Activated naive CD8-positive, alpha-beta T cell treated with anti-CD3 and anti-CD28 coated beads, Interleukin-2, amount 10 ng/mL, durations not matched to agents 7 days and 5 days (primary cell): ENCODE measurements at places on chromosomes 2 and 18.

- no peak overlapping the region for H3K27ac ChIP-seq
- H3K4me1 ChIP-seq, result no peaks in the 10 kb centered on the region
- DNase-seq, result no peak
- peaks cover 5% of the 10 kb centered on the region for H3K27me3 ChIP-seq
- H3K4me3 ChIP-seq, result no peak overlapping the region
These were observed 56.7 kb downstream of the SDC1 start for GRCh38 chr2:20168048-20168726.

DNA sequence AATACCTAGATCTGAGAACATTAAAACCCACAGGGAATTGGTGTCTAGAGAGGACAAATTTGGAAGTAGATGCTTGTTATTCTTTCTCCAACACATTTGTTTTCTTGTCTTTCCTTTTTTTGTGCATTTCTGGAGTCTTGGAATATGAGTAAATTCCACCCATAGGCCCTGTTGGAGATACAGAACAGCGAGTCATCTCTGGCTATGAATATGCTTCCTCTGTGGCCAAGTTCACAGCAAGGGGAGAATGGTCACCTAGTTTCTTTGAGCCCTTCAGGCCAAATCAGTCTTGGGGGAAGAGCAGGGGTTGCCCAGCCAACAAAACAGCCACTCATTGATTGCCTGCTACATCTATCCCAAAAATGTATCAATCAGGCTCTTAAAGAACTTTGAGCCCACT is 31.3 kb downstream of the SP140L start:
- H3K27me3 ChIP-seq, result no peaks in the 10 kb centered on the region
- DNase-seq, result no peak
- peaks cover 73% of the 10 kb centered on the region for H3K36me3 ChIP-seq
- peaks cover 28% of the 10 kb centered on the region for H3K4me1 ChIP-seq
- no peak overlapping the region for H3K4me3 ChIP-seq

GRCh38 chr2:14615760-14616159 is 16.8 kb upstream of the LRATD1 start:
- no peak for DNase-seq
- no peak overlapping the region for H3K27ac ChIP-seq
- H3K27me3 ChIP-seq, result no peaks in the 10 kb centered on the region
- no peaks in the 10 kb centered on the region for H3K36me3 ChIP-seq
- no peak overlapping the region for H3K4me3 ChIP-seq

GRCh38 chr2:187263675-187264560 is 184.1 kb downstream of the CALCRL start:
- H3K4me1 ChIP-seq, result no peaks in the 10 kb centered on the region
- no peak overlapping the region for H3K27ac ChIP-seq
- no peaks in the 10 kb centered on the region for H3K27me3 ChIP-seq
- DNase-seq, result no peak
- no peaks in the 10 kb centered on the region for H3K36me3 ChIP-seq
- no peak overlapping the region for H3K4me3 ChIP-seq

DNA sequence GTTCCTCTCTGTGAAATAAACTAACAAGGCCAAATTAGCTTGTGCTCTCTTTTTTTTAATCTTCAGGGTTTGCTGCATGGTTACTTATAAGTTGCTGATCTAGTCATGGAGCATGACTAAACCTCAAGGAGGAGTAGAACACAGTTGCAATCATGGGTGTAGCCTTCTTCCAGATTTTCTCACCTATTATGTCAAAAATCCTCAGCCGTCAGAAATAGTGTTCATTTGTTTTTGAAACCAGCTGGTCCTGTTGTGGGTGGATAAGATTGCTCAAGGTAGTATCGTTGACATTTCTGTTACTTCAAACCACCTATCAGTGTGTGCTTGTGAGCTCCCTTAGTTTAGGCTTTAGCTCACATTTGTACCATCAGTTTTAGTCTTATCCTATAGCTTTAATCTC is 11.2 kb downstream of the RELCH start:
- DNase-seq, result no peak
- H3K4me3 ChIP-seq, result no peak overlapping the region
- no peak overlapping the region for H3K27ac ChIP-seq
- no peaks in the 10 kb centered on the region for H3K27me3 ChIP-seq
- peaks cover 6% of the 10 kb centered on the region for H3K36me3 ChIP-seq
- H3K4me1 ChIP-seq, result peaks cover 22% of the 10 kb centered on the region

DNA sequence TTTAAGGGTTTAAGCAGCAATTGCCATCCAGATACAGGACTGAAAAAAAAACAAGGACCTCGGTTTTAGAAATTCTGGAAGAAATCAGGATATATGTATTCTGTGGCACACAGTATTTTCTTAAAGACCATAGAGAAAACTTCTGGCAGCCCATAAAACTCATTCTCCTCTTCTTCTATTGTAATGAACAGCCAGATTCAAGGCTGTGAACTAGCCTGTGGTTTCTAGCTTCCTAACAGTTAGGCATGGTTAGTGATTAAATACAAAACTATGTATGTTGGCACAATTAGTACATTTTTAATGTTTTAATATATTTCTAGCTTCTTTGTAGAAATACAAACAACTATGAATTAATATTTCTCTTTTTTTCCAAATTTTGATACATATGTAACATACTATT is 555.7 kb downstream of the DSC3 start:
- H3K27ac ChIP-seq, result no peak overlapping the region
- H3K4me3 ChIP-seq, result no peak overlapping the region
- H3K36me3 ChIP-seq, result no peaks in the 10 kb centered on the region
- DNase-seq, result no peak
- no peaks in the 10 kb centered on the region for H3K27me3 ChIP-seq

DNA sequence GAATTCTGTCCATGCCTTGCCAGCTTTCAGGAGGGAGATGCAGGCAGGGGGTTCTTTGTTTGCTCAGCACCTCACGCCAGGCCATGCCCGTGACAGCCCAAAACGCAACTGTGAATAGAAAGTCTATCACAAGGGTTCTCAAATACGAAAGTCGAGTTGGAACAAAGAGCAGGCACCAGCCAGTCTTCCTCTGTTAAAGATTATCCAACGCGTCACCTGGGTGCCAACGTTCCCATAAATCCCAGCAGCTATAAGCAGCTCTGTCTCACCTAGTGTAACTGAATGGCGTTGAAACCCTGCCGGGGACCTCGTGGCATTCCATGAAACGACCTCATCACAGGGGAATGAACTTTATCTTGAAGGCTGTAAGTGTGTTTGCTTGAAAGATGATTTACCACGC is 84.8 kb upstream of the GATA6 start:
- H3K27me3 ChIP-seq, result peaks cover 2% of the 10 kb centered on the region
- H3K36me3 ChIP-seq, result no peaks in the 10 kb centered on the region
- H3K4me3 ChIP-seq, result no peak overlapping the region
- no peaks in the 10 kb centered on the region for H3K4me1 ChIP-seq
- H3K27ac ChIP-seq, result no peak overlapping the region
- DNase-seq, result no peak

- no peak for DNase-seq
- H3K4me3 ChIP-seq, result no peak overlapping the region
- no peak overlapping the region for H3K27ac ChIP-seq
- H3K27me3 ChIP-seq, result peaks cover 42% of the 10 kb centered on the region
These were observed 2.0 kb upstream of the DES start for GRCh38 chr2:219416235-219416602.

DNA sequence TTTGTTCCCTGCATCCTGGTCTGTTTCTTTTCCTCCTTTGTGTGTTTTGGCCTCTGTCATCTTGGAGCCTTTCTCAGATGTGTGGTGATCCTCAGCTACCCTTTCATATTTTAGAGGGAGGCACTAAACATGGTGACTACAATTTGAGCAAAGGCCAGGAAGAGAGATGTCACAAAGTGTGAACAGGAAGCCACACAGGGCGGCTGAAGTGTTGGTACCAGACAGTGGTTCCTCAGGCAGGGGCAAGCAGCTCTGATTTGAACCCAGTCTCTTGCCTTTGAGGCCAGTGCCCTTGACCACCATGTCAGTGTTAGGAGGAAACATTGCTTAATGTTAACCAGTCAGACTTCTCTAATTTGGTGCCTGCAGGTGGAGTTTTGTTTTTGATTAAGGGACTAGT is 9.2 kb downstream of the LRRFIP1 start:
- no peak overlapping the region for H3K4me3 ChIP-seq
- peaks cover 10% of the 10 kb centered on the region for H3K36me3 ChIP-seq
- H3K4me1 ChIP-seq, result peaks cover 7% of the 10 kb centered on the region
- no peak for DNase-seq
- peaks cover 7% of the 10 kb centered on the region for H3K27me3 ChIP-seq

DNA sequence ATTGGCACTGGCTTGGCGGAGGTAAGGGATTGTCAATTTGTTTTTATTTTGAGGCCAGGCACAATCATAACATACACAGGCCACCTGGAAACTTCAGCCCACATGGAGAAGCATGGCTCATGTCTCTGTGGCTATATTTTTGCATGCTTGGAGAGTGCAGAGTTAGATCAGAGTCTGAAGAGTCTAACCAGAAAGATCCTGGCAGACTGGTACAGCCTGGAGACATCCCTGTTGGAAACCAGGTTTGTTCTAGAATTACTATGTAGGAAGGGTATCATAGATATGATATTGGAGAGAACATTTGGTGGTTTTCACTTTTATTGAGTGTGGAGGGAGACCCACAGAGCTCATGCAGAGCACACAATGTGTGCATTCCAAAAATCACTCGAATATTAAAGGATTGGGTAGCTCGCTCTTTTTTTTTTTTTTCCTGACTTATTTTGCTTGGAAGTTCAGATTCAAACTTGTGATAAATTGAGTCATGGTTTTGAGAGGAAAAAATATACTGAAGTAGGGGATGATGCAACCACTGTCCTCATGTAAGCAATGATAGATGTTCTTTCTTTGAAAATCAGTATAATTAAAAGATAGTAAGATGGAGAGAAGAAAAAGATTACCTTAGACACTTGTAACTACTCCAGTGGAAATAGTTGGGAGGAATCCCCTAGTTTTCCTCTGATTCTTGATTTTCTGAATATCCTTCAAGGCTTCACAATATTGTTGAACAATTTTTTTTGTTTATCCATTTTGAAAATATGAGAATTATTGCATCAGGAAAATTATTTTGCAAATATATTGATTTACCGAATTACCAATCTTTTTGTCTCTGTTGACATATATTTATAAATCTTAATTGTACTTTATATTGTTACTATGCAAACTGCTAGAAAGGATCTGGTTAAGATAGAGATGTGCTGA is 185.7 kb upstream of the ZEB2 start:
- H3K4me1 ChIP-seq, result no peaks in the 10 kb centered on the region
- DNase-seq, result no peak
- H3K27ac ChIP-seq, result no peak overlapping the region
- no peak overlapping the region for H3K4me3 ChIP-seq

- no peak for DNase-seq
- H3K27me3 ChIP-seq, result peaks cover 25% of the 10 kb centered on the region
- no peak overlapping the region for H3K27ac ChIP-seq
- no peaks in the 10 kb centered on the region for H3K36me3 ChIP-seq
These were observed 45.9 kb upstream of the RHOB start for GRCh38 chr2:20400787-20401488.

GRCh38 chr18:52610451-52611115 is 270.6 kb downstream of the DCC start:
- no peak overlapping the region for H3K4me3 ChIP-seq
- no peaks in the 10 kb centered on the region for H3K4me1 ChIP-seq
- H3K36me3 ChIP-seq, result no peaks in the 10 kb centered on the region
- H3K27ac ChIP-seq, result no peak overlapping the region
- H3K27me3 ChIP-seq, result no peaks in the 10 kb centered on the region
- no peak for DNase-seq

GRCh38 chr2:75494137-75494769 is 66.5 kb downstream of the EVA1A start:
- H3K4me1 ChIP-seq, result no peaks in the 10 kb centered on the region
- no peak for DNase-seq
- H3K27me3 ChIP-seq, result peaks cover 4% of the 10 kb centered on the region
- H3K36me3 ChIP-seq, result no peaks in the 10 kb centered on the region

DNA sequence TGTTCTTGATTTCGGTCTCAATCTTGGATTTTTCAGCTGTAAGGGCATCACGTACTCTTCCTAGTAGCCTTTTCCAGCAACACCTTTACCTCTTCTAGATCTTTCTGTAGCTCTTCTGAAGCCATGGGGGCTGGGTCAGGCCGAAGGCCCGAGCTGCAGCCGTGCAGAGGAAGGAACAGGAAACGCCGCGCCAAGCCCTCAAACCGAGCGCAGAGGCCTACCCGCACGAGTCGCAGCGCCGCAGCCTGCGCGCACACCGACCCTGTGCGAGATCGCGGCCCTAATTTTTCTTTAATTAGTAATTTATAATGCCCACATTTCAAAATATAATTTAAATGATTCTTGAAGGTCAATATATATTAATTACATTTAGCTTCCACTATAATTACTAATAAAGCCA is 483.8 kb downstream of the NUP35 start:
- H3K4me1 ChIP-seq, result no peaks in the 10 kb centered on the region
- H3K27me3 ChIP-seq, result no peaks in the 10 kb centered on the region
- DNase-seq, result no peak
- no peaks in the 10 kb centered on the region for H3K36me3 ChIP-seq

- peaks cover 9% of the 10 kb centered on the region for H3K27me3 ChIP-seq
- no peak overlapping the region for H3K4me3 ChIP-seq
- no peaks in the 10 kb centered on the region for H3K4me1 ChIP-seq
- H3K36me3 ChIP-seq, result no peaks in the 10 kb centered on the region
- DNase-seq, result no peak
- H3K27ac ChIP-seq, result no peak overlapping the region
These were observed 30.9 kb downstream of the GAREM1 start for GRCh38 chr18:32439802-32440201.

GRCh38 chr2:181407171-181407570 is 50.0 kb upstream of the ITGA4 start:
- H3K27me3 ChIP-seq, result no peaks in the 10 kb centered on the region
- no peak for DNase-seq
- no peak overlapping the region for H3K4me3 ChIP-seq
- peaks cover 6% of the 10 kb centered on the region for H3K4me1 ChIP-seq

- H3K4me3 ChIP-seq, result no peak overlapping the region
- H3K36me3 ChIP-seq, result no peaks in the 10 kb centered on the region
- H3K27me3 ChIP-seq, result peaks cover 8% of the 10 kb centered on the region
- DNase-seq, result no peak
- no peaks in the 10 kb centered on the region for H3K4me1 ChIP-seq
These were observed 130.1 kb downstream of the LNPK start for GRCh38 chr2:175872005-175872348.

DNA sequence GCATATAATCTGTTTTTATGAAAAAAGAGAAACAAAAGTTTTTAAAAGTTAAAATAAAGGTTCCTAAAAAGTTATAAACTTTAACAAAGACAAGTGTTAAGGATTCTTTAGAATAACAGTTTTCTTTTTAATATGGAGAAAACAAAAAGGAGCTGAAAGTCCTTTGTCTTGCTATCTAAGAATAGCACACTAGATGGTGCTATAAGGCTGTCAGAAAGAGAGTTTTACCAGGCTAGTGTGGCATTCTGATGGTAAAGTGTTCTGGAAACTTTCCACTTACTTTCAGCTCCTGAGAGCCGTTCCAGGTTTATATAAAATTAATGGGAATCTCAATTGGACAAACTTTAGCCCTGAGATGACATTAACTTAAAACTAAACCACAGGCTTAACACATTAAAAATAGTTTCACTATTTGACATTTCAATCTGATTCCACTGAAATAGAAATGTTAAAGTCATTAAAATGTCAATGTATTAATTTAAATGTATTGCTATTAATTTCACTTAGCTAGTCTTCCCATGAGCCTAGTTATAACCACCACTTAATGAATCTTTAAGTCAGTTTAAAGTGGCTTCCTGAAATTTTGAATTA is 3.7 kb downstream of the FBXO48 start:
- H3K36me3 ChIP-seq, result no peaks in the 10 kb centered on the region
- no peaks in the 10 kb centered on the region for H3K27me3 ChIP-seq
- no peak overlapping the region for H3K27ac ChIP-seq
- no peak for DNase-seq
- H3K4me1 ChIP-seq, result peaks cover 25% of the 10 kb centered on the region
